ENCODE measurements at places on chromosomes 5 and 9.

DNA sequence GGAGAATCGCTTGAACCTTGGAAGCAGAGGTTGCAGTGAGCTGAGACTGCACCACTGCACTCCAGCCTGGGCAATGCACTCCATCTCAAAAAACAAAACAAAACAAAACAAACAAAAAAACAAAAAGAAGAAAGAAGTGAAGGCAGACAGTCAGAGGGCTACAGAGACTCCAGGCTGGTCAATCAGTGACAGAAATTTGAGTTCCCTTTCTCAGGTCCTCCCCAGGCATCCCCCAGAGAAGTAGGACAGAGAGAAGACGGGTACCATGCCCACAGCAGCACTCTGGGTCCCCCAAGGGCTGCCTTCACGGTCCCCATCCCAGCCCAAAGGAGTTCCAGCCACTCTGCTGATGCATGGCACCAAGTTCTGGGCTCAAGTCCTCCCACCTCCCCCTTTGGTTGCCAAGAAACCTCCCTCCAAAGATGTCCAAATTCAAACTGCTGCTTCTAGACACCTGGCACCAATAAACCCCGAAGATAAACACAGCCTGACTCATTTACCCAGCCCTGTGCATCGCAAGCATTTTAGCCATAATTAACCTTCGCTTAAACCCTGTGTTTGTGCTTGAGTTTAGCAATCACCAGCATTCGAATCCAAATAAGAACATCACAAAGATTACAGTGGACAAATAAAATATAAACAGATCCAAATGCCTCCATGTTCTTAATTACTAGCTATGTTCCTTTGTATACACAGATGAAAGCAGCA, 24.0 kb downstream of the SEMA4D start:
- DNase-seq = no peak

DNA sequence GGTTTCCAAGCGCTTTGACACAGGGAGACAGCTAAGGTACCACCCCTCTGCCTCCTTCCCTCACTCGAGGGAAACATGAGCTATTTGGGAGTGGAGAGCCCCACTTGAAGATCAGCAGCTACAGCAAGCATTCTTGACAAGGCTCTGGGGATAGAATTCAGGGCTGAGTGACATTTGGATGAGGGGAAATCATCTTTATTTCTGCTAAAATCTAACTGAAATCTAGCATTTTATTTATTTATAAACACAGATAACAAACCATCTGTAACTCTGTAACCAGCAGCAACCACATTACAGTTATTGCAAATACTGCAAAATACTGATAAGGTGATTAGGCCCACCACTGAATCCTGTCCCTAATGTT, 22.4 kb downstream of the RNF130 start:
- DNase-seq = no peak

DNA sequence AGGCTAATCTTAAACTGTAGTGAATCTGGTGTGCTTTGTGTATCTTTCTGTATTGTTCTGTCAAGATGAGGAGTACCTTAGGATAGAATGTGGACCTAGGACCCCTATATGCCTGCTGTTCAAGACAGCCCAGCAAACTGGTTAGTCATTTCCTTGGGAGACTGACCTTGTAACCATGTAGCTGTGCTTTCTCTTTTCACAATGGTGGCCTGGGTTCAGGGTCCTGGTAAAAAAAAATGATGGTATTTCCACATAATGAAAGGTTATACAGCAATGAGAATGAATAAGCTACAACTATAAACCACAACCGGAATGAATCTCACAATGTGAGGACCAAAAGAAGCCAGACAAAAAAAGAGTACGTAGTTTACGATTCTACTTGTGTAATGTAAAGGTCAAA, 36.4 kb upstream of the F2RL1 start:
- no peak for DNase-seq

DNA sequence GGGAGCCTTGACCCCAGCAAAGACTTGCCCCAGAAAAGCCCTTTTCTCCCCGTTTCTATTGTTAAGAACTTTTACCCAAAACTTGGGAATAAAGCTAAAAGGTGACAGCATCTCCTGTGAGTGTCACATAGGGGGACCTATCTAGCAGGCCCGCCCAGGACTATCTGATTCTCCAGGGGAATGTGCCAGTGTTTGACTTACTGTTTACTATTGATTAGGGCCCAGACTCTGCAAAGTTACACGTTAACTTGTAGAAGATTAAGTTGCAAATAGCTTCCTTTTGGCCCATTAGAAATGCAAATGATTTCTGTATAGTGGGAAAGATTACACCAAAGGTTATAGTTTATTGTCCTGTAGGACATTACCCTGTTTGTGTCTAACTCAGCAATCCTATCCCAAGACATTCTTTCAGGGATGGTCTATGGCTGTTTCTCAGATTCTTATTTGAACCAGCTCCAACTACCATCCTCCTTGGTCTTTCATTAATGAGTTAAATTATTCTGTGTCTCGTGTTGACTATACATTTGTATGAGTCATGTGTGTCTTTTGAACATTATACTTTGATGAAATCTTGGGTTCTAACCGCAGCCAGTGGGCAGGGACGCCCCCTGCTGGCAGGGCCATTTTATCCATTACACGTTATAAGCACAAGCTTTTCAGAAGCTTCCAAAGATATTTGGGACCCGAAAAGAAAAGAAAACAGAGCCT, 60.7 kb downstream of the HRH2 start:
- DNase-seq = no peak

- no peak for DNase-seq
Observed at GRCh38 chr5:170538696-170539586, 35.1 kb downstream of the KCNIP1 start.

DNA sequence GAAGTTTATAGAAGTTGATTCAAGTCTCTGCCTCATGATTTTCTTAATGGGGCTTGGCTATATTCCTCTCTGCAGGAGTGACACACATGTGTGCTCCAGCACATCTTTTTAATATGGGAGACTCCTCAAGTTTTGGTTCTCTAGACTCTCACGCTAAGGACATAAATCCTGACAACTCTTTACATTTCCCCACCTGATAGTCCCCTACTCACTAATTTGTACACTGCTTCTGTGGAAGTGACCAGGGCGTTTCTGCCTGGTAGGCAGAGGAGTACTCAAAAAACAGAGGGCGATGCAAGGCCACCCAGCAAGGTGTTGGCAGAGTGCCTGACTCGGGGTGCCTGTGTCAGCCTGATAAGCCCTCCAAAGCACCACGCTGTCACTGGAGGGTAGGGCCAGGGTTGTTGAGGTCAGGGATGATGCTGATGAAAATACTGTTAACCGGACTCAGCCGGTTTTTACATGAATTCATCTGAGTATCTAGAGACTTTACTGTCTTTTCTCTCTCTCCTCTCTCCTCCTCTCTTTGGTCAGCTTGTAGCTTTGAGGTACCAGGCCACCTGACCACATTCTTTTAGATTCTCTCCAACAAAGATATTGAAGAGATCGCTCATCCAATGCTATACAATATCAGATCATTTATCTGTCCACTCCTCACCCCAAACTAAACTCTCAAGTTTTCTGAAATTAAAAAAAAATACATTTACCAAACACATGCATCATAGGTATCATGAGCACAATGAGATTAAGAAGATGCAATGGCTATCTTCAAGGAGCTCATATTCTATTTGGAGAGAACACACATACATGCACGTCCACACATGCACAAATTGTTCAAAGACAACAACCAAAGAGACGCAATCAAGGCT, 205.2 kb downstream of the PIK3R1 start:
- DNase-seq = no peak

DNA sequence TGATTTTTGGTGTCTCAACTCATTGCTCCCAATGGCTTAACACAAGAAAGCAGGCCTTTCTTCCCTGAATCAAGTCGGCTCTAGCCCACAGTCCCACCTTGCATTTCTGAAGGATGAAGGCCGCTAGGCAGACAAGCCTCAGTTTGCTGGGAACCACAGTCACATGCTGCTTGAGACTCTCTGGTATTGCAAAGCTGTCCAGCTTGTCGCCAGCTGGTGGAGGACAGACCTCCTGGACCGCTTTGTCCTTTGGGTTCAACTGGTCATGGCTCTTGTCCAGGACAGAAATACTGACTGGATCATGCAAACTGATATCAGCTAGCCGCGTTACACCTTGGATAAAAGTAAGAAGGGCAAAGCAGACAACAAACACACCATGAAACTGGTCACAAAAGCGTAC, 23.1 kb downstream of the DDX31 start:
- no peak for DNase-seq

- DNase-seq = no peak
Observed at GRCh38 chr9:76835571-76836283, 70.2 kb downstream of the PRUNE2 start.

DNA sequence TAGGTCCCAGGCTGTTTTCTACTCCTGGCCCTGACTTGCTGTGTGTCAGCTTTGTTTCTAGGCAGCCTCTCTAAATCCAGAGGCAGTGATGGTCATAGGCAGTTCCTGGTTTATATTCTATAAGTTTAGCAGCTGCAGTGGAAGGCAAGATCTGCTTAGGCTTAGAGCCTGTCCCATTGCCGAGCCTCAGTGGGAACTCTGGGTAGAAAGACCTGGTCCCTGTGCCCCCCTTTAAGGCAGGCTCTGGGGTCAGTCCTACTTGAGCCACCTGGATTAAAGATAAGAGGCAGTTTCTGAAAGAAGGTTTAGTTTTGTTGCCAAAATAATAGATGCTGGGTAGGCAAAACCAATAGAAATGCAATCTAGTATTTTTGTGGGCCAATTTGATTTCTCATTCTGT, 13.6 kb downstream of the MCCC2 start:
- no peak for DNase-seq

GRCh38 chr5:159777049-159777660, 139.1 kb upstream of the ADRA1B start:
- DNase-seq = no peak

DNA sequence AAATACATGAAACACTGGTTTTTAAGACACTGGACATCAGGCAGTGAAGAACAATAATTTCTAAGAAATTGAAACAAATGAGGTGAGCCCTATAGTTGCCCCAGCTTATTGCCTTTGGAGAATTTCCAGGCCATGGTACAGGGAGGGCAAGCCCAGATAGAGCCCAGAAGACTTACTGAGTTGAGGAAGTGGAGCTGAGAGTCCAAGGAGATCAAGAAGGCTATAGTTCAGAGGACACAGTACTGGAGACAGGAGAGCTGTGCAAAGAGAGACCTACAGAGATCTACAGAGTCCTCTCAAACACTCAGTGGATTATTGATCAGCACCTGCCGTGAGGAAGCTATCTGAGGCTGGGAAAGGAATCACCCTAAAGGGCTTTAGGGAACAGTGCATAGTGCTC, 112.6 kb downstream of the GALNT10 start:
- DNase-seq = no peak

DNA sequence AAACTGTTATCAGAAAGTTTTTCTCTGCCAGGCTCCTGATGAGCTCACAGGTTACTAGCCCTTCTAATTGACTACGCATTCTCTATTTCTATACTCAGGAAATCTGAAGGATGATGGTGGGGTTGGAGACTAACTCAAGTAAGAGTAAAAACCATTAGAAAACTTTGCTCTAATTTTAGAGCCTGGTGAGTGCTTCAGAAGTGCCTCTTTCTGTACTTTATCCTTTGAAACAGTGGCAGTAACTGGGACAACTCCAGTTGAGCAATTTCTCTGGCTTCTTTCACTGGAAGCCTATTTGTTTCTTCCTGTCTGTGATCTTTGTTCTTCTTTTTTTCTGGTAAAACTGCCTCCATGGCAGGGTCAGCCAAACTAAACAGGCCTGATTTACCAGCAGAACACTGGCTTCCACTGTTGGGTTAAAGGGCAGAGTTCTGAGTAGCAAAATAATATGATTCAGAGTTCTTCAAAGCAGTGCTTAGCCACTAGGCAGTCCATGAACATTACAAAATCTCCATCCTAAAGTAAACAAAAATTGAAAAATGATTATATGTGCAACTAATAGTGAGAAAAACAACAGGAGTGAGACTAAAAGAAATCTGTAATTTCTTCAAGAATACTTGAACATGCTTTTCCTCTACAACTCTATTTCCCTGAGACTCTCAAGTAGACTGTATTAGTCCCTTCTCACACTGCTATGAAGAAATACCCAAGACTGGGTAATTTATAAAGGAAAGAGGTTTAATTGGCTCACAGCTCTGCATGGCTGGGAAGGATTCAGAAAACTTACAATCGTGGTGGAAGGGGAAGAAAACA, 79.8 kb downstream of the MROH2B start:
- DNase-seq = no peak

DNA sequence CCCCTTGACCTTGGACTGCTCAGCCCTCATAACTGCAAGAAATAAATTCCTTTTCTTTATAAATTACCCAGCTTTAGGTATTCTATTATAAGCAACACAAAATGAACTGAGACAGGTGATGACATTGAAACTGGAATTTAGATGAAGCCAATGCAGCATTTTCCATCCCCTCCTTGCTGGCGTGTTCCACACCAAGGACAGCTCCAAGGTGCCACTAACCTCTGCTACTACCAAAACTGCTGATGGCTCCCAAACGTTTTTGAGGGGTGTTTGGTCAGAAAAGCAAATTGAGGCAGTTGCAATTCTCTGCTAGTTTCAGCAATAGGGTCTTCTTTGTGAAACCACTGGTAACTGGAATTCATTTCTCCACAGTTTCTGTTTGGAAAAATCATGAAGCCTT, 124.8 kb downstream of the DRD1 start:
- no peak for DNase-seq

DNA sequence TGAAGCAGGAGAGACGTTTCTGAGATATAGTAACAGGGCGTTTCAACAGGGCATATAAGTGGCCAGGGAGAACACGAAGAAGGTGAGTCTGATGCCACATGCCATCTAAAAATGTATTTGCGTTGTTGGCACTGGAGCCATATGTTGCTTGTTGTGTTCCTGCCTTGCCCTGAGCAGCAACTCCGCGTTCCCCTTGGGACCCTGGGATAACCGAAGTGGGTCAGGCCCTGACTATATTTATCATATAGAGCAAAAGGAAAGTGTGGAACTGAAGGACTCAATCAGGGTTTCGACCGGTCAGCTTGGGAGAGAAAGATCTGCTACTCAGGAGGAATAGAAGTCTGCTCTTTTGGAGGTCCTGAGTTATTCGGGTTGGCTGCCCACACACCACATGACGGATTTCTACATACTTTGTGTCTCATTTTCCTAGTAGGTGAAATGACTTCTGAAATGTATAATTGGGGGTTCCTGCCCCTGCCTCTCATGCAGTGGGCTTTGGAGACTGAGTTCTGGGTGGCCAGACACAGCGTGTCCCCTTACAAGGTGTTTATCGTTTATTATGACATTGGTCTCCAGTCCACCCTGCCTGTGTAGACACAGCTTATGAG, 3.0 kb downstream of the STC2 start:
- no peak for DNase-seq

DNA sequence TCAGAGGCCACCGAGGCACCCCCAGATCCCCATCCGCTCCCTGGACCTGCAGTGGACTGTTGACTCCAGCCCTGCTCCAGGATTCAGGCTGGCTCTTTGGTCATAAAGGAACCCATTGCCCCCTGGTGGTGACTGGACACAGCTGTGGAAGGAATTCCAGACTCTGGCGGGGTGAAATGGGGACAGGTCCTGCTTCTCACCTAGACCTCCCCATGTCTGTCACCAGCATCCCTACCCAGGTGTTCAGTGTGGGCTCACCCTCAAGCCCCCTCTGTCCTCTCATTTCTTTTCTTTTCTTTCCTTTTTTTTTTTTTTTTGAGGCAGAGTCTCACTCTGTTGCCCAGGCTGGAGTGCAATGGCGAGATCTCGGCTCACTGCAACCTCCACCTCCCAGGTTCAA, 25.5 kb upstream of the STXBP1 start:
- DNase-seq = no peak

- DNase-seq = no peak
Observed at GRCh38 chr9:130681769-130682420, 11.7 kb upstream of the EXOSC2 start.
